DMS 273 treated with DMSO at 0.1 percent for 48 hours (cell line): ENCODE measurements at places on chromosomes 4 and X.

DNA sequence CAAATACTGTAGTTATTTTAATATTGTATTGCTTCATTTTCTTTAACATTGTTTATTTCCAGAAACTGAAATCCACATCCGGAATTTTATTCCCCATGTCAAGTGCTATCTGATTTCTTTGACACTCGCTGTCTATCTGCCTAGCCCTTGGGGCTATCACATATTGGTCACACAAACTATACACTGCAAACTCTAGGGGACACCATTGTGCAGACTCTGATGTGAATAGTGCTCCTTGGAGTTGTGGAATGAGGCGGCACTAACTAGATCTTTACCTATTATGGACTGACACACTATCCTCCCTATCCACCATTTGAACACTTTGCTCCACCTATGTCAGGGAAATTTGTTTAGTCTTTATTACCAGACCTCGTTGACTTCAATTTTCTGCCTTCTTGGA is 534.5 kb downstream of the GLUD2 start:
- no peak for DNase-seq

DNA sequence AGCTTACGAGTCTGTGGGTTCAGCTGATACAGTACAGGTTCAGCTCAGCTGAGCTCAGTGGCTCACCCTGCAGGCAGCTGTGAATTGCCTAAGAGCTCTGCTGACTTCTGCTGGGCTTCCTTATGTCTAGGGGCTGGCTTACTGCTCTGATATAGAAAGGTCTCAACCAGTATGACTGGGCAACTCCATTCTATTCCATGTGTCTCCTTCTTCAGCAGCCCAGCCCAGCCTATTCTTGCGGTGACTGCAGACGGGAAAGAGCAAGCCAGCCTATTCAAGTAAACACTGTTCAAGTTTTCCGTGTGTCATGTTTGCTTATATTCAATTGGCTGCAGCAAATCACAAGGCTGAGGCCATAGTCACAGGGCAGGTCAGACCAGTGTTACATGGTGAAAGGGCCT is 615.4 kb upstream of the ZFP42 start:
- no peak for DNase-seq

DNA sequence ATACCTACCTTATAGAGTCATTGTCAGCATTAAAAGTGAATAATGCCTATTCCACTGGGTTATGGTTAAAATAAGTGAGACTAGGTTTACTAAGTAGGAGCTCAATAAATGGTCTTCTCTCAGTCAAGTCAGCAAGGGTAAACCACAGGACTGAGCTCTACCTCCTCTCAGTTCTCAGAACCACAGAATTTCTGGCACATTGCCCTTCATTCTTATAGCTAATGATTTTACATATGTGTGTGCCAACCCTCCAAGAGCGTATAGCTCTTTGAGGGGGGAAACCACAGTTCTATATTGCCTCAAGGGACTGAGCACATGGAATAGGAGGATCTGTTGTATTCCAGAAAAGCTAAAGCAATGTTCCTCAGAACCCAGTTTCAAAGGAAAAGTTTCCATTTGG is 124.8 kb downstream of the ATG4A start:
- no peak for DNase-seq

DNA sequence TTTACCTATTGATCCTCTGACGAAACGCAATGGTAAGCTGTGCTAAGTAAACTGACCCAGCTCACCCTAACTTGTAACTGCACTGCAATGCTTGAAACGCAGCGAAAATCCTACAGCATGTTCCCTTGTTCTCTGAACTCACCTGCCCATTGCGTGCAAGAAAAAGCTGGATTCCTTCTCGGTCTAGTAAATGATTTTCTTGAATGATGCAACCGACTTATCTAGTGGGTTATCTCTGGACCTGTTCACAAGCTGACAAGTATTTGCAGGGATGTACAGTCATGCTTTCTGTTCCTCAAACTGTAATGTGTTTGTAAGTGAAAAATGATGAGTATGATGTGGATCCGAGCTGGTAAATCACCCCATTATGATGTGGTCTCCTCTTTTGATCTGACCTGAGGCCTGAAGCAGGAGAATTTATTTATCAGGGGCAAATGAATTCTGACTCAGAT is 140.1 kb downstream of the BTC start:
- no peak for DNase-seq

DNA sequence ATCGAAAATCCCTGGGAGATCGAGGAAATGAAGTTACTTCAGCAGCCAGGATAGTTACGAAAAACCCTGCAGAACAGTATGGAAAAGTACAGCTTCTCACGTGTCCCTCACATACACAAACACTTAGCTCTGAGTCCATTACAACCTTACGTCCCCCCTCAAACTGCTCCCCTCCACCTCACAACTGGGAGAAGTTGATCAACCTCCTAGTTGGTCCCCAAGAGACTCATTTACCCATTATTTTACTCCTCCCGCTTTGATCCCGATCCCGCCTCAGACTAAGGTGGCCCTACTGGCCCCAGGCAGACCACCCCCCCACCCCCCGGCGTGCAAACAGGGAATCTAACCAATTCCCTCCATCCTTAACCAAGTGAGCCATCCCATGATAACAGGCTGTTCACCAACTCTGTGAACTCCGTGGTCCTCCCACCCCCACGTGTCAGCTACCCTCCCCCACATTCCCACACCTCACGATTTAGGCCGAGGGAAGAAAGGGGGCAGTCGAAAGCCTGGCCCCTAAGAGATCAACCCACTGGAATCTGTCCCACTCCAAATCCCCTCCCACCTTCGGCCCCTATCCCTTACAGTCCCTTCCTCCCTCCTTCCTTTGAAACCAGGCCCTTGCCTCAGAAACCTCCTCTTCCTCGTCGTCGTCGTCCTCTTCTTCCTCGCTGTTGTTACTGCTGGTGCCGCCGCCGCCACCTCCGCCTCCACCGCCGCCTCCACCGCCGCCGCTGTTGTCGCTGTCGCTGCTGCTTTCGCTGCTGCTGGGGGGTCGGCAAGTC is 755 bp downstream of the ANKRD17 start:
- DNase-seq = no peak

GRCh38 chrX:150310417-150310816 is 52.7 kb upstream of the MAMLD1 start:
- DNase-seq = no peak

DNA sequence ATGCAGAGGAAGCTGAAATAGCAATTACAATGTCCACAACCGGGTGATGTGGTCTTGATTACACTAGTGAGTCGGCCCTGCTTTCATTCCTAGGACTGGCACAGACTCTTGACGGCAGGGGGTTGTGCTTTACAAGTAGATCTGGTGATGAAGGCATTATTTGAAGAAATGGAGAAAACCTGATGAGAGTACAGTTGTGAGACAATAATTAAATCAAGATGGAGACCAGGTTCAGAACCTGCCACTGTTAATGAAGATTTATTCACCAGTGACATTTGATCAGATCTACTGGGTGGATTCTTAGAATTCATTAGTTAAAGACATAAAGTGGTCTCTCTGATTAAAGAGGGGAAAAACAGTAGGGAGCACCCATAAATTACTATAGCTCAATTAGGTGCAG is 747.2 kb downstream of the STPG2 start:
- no peak for DNase-seq

DNA sequence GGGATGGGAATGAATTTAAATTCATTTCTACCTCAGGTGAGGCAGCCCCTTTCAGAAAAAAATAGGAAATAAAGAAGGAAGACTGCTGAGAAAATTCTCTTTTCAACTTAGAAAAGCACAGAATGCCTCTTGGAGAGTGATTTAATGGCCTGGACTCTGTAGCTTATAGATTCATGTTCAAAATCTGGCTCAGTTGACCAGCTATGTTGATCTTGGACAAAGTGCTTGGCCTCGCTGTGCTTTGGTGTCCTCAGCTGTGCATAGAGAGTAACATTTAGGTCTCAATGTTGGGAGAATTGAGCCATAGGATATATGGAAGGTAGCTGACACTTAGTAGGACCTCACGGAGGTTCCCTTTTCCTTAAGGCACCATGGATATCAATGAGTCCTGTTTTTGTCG is 49.7 kb upstream of the SFRP2 start:
- DNase-seq = no peak

DNA sequence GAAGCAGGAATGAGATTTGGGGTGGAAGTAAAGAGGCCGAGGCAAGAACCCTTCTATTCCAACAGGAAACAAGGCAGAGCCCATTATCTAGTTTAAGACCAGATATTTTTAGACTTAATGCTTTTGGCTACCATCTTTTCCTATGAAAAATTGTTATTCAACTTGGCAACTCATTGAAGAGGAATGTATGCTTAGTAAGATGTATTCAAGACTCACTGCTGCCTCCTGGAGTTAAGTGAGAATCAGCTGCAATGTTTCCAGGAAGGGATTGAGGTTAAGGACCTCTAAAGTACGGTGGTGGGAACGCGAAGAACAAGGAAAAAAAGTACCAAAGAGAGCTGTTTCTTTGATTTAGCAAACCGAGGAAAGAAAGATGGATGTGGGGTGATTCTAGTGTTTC is 89.1 kb downstream of the RAPGEF2 start:
- DNase-seq = no peak

DNA sequence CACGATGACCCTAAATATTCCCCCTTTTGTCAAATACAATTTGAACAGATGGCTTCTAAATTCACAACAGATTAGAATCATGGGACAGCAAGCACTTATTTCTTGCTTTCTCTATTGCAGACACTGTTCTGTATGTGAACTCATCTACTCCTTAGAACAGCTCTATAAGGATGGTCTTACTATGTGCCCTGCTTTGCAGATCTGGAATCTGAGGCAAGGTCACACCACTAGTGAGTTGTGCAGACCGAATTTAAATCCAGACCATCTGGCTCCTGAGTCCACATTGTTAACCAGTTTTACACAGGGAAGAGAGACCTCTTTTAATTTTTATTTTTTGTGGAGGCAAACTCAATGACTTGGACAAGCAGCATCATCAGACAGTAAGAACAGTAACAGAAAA is 50.2 kb downstream of the GPRIN3 start:
- no peak for DNase-seq

- DNase-seq = no peak
Observed at GRCh38 chrX:77415161-77415560, 32.0 kb upstream of the FGF16 start.

- no peak for DNase-seq
Observed at GRCh38 chrX:320126-320783, 1.7 kb upstream of the GTPBP6 start.

GRCh38 chr4:167233685-167234315 is 494 bp downstream of the SPOCK3 start:
- DNase-seq = no peak

GRCh38 chr4:26787461-26788340 is 72.9 kb upstream of the STIM2 start:
- no peak for DNase-seq

GRCh38 chr4:108834835-108835384 is 72.1 kb upstream of the ETNPPL start:
- DNase-seq = no peak

GRCh38 chr4:16055471-16055870 is 28.4 kb downstream of the PROM1 start:
- DNase-seq = no peak

DNA sequence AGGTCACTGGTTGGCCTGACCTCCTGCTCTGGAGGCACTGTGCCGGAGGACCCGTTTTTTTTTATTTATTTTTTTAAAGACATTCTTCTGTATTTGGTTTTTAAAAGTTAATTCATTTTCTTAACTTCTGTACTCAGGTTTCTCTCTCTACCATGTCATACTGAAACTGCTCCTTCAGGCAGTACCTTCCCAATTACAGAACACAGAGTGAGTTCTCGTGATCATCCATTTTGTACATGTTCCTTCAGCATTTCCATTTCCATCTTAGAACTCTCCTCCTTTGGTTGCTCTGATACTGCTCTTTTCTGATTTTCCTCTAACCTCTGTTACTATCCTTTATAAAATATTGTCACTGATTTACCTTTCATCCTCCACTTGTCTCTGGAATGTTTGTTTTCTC is 17.9 kb downstream of the UBE2K start:
- DNase-seq = no peak

- DNase-seq = no peak
Observed at GRCh38 chr4:37999965-38000364, 39.8 kb downstream of the PTTG2 start.

- DNase-seq = no peak
Observed at GRCh38 chr4:169998981-169999380, 27.2 kb downstream of the MFAP3L start.

DNA sequence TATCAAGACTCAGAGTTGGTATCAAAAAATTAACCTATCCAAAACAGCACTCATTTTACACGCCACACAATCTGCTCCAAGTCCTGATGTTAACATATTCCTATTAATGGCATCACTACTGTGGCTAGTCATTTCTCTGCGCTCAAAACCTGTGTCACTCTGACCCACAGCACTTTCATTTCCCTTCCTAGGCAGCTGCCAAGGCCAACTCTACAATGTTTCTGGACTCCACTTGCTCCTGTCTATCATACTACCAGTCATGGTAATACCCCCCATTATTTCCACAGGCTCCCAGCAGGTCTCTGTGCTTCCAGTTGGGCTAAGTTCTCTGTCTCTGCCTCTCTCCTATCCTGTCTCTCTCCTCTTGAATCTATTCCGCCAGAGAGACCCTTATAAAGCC is 323.6 kb downstream of the NR3C2 start:
- no peak for DNase-seq

DNA sequence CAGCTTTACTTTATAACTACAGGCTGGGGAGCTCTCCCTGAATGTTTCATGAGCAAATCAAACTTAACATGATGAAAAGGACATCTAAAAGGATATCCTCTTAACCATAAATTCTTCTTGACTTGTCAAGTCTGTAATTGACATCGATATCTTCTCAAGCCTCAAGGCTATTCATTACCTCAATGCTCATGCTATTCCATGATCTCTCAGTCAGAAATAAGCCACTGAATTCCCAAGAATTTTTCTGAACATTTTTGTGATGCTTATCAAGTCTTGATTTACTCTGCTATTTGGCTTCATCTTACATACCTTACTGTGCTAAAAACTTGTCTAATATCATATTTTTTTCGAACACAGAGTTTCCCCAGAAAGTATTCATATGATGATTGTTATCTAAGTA is 433.4 kb downstream of the PDGFC start:
- no peak for DNase-seq

DNA sequence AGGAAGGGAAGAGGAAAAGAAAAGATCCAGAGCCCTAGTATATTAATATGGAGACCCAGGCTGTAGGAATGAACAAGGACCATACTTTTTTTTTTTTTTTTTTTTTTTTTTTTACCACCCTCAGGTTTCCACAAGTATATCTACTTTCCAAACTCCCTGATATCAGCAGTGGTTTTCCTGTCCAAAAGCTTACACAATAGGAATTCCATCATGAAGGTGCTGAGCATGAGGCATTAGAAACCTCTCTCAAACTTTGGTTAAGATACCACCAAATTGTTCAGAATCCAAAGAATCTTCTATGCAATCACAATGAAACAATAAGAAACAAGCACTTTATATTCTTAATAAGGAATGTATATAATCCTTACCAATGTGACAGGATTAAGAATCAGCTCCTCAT is 26.5 kb downstream of the RPS6KA3 start:
- no peak for DNase-seq

- no peak for DNase-seq
Observed at GRCh38 chr4:156623376-156623775, 348.2 kb downstream of the PDGFC start.

GRCh38 chr4:44927399-44928380 is 201.3 kb upstream of the GNPDA2 start:
- no peak for DNase-seq

GRCh38 chr4:73661646-73662119 is 41.4 kb upstream of the RASSF6 start:
- no peak for DNase-seq

GRCh38 chr4:2598511-2599303 is 62.3 kb downstream of the FAM193A start:
- no peak for DNase-seq

- DNase-seq = peak; percentile 40
Observed at GRCh38 chr4:1012034-1012739, 761 bp downstream of the FGFRL1 start.
